ENCODE measurements at places on chromosomes 11 and 22.
A peak's percentile ranks its signal among the peaks of the same experiment; 100 is the strongest.

DNA sequence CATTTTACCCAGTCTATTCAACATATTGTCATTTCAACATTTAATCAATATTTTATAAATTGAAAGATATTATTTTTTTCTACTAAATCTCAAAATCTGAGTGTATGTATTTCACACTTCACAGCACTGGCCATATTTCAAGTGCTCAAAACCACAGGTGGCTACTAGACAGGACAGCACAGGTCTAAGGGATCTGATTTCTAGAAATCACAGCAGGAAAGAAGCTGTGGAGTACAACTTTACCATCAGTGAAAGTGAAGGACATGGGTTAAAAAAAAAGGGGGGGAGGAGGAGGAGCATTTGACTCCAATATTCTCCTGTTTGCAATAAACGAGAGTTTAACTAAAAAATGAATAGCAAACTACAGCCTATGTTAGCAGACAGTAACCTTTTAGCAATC is 4.5 kb downstream of the PRDM10 start:
- no peak for DNase-seq

- DNase-seq = no peak
Observed at GRCh38 chr11:69044111-69045013, 4.4 kb upstream of the TPCN2 start.

DNA sequence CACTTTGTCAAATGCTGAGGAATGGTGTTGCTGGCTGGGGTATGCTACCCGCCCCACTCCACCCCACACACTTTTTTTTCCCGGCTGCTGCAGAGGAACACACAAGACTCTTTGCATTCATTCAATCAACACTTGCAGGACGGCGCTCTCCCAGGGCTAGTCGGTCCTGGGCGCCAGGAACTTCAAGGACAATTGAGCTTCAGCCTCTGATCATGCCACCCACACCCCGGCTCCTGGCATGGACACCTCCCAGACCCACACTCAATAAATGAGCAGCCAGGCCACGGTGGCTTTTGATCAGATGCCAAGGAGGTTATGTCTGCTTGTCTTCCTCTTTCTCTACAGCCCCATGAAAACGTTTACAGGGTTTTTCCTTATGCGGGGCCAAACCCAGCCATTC is 19.8 kb downstream of the TPST2 start:
- no peak for DNase-seq

- no peak for DNase-seq
Observed at GRCh38 chr11:12862696-12863469, 146.2 kb upstream of the RASSF10 start.

- peak; percentile 39 for DNase-seq
Observed at GRCh38 chr22:42299586-42300258, 29.3 kb upstream of the TCF20 start.

GRCh38 chr11:126739499-126740145 is 260.9 kb downstream of the KIRREL3 start:
- no peak for DNase-seq

DNA sequence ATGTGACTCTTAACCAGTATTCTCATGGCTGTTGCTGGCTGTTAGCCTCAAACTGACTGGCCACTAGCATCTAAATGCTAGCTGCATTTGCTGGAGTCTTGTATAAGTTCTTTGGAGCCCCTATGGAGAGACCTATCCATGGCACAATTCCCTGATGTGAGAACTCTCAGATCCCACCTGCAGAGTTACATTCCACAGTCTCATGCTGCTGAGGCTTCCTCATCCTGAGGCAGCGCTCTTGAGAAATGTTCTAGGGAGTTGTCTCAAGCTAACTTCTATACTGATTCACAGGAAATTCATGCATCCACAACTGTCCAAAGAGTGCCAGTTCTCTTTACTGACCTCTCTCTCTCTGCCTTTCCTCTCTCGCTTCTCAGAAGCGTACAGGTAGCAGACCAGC is 218.0 kb upstream of the PITPNB start:
- no peak for DNase-seq

DNA sequence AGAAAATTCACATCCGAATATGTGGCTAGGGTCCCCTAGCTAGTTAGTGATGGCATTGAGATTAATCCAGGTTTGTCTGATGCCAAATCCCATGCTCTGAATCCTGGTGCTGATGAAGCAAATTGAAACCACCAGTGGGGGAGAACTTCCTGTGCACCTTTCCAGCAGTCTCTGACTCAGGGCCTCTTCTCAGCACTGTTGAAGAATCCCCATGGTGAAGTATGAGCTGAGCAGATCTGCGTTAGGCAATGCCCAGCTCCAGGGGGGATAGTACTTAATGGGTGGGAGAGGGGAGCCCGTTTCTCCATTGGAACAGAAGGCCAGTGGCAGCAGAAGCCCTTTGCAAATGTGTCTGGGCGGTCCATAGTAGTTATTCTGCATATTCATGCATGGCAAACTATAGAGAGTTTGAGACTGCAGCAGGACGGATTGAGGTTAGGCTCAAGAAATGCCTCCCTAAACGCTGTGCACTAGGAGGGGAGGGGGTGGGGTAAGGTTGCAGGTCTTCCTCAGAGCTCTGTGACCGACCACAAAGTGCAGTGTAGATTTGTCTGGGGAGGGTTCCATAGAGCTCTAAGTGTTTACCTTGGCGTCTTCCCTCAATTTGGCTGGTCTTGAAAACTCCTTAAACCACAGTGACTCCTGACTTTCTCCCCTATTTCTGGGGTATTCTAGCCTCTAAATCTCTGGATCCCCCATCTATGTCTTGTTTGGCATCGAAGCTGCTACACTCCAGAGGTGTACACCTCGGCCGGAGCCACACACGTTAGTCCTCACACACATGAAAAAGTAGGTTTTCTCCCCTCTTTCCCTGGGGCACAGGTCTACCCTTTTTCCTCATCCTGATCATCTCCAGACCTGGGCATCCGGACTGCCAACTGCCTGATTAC is 4.8 kb downstream of the POU2F3 start:
- no peak for DNase-seq

DNA sequence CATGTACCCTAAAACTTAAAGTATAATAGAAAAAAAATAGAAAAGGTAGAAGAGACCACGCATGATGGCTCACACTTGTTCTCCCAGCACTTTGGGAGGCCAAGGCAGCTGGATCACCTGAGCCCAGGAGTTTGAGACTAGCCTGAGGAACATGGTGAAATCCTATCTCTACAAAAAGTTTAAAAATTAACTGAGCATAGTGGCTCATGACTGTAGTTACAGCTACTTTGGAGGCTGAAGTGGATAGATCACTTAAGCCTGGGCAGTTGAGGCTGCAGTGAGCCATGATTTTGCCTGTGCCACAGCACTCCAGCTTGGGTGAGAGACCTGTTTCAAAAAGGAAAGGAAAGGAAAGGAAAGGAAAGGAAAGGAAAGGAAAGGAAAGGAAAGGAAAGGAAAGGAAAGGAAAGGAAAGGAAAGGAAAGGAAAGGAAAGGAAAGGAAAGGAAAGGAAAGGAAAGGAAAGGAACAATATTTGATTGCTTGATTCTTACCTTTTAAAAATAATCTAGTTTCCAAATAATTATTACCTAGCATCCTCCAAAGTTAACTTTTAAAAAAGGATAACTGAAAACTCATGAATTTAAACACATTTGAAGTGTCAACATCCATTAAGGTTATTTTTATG is 99.9 kb upstream of the PAX6 start:
- DNase-seq = no peak

DNA sequence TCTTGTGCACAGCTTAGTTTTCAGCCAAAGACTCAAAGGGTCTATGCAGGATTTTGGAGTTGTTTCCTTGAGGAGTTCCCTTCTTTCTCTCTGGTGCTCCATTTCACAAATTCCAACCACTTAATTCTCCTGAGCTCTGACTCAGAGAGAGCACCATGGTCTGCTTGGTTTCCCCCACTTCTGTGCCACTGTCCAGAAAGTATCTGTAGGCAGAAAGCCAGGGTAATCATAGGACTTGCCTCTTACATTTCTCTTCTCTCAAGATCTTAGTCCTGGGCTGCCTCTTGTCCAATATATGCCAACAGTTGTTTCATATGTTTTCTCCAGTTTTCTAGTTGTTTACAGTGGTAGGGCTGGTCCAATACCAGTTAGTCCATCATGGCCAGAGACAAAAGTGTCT is 6.4 kb upstream of the MRGPRD start:
- DNase-seq = no peak

GRCh38 chr11:116853461-116854073 is 16.1 kb upstream of the APOA1 start:
- DNase-seq = peak; percentile 26

DNA sequence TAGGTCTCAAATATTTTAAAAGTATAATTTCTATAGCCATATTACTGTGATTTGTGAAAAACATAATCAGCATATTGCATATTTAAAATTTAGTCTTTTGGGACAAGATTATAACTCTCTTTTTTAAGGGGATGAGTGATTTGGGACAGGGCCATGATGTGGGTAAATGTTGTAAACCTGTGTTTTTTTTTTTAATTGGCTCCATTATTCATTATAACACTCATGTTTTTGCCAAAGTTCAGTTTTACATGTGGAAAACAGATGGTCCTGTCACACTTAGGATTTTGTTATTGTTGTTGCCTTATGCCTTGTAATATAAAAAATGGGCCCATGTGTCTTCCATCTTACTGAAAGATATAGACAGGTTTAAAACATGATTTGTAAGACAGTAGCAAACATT is 1413.5 kb upstream of the RAG2 start:
- no peak for DNase-seq

- no peak for DNase-seq
Observed at GRCh38 chr11:134668796-134669195, 256.8 kb upstream of the B3GAT1 start.

- no peak for DNase-seq
Observed at GRCh38 chr11:26297189-26297975, 34.5 kb upstream of the ANO3 start.

GRCh38 chr11:14519597-14519916 is 629 bp downstream of the PSMA1 start:
- peak; percentile 6 for DNase-seq

DNA sequence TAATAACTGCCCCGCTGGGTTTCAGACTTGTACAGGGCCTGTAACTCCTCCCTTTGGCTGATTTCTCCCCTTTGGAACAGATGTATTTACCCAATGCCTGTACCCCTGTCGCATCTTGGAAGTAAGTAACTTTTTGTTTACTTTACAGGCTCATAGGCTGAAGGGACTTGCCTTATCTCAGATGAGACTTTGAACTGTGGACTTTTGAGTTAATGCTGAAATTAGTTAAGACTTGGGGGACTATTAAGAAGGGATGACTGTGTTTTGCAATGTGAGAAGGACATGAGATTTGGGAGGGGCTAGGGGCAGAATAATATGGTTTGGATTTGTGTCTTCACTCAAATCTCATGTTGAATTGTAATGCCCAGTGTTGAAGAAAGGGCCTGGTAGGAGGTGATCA is 62.0 kb downstream of the TRPC6 start:
- no peak for DNase-seq

DNA sequence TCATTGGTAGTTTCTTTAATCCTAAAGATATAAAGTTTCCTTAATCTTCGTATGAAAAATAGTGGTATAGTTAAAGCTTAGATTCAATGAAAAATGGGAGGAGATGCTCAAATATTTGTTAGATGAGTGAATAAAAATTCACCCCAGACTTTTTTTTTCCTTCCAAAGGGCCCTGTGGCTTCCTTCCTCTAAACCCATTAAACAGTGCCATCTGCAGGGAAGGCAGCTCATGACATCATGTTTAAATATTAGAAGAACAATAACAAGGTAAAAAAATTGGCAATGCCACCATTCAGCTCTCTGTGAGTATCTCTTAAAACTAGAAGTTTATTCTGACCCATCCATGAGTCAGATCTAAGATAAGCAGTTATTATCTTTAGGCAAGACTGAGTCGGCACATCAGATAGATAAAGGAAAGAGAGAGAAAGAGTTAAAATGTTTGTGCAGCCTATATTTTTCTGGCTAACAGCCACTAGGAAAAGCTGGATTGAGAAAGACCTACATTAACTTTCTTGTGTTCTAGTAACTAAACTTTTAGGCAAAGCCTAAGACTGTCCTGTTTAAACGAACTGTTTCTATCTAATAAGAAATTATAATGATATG is 19.1 kb upstream of the OOSP1 start:
- DNase-seq = no peak

DNA sequence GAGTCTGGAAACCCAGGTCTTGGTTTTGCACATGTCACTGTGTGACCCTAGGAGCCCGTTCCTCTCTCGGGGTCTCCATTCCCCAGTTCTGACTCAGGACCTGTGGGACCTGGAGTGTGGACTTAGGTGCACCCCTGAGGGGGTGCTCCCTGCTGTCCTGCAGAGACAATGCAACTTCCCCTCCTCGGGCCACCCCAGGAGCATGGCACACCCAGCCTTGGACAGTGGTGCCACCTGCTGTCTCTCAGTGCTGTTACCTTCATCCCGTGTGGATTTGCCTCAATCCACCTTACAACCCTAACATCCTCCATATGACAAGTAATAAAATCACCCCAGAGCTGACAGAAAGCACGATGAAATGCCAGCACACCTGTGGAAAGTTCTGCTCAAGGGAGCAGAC is 27.5 kb upstream of the CRYBB3 start:
- DNase-seq = no peak

GRCh38 chr11:11149671-11150459 is 203.2 kb downstream of the CSNK2A3 start:
- no peak for DNase-seq

DNA sequence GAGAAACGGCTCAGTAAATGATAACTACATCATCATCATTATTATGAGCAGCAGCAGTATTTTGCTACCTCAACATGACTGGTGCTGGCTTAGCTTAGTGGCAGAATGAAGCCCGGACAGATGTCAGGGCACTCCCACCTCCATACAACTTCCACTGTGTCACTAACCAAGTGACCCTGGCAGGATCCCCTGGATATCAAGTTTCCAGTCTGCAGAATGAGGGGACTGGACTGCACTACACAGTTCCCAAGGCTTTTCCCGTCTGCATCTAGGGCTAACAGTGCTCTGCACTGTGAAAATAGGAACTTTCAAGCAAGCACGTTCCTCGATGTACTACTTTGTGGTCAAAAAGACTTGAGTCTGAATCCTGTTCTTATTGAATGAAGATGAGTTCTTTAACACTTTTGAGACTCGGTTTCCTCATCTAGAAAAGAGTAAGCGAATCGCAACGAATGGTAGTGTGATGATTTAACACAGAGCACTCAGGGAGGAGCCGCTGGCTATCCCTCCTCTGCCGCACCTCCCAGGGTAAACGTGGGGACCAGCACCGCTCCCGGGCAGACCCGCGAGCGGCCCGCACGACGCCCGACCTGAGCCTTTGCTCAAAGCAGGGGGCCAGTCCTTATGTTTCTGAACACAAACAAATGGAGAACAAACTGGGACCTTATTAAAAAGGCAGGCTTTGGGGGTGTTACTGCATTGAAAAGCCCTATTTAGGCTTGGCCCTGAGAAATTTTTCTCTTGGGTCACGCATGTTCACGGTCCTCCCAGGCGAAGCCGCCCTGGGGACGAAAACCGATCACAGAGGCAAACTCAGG is 910 bp downstream of the CLTCL1 start:
- DNase-seq = no peak

- DNase-seq = no peak
Observed at GRCh38 chr11:87203907-87204602, 166.3 kb downstream of the TMEM135 start.

All from activated T-helper 9 cell treated with anti-CD3 and anti-CD28 coated beads, Interleukin-2, amount 50 U/mL, for 16 hours (primary cell).